CD4-positive, alpha-beta memory T cell (primary cell): ENCODE measurements at places on chromosomes 11 and 22. TPM values are rescaled to one million over a fixed set of nuclear protein-coding genes. Genes with fewer than 3 reads are reported as not detected.

The SNRPD3 gene
- 85.0 TPM for total RNA-seq

GRCh38 chr11:120043328-120043945 is 94.5 kb downstream of the TRIM29 start:
- no peak for DNase-seq

DNA sequence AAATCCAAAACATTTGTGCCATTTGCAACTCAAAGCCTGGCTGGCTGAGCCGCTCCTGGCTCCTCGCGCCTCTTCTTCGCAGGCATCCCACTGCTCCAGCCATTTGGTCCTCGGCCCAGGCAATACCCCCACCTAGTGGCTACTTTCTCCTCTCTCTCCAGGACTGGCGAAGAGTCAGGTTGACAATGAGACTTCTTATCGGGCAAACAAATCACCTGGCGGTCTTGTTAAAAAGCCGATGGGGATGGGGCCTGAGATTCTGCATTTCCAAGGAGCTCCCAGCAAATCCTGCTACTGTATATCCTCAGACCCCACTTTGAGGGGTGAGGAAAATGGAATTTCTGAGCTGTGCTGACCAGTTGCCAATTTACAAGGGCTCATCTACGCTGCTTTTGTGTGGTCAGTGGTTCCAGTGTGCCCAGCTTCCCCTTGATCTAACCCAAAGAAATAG is 89.0 kb downstream of the ISX start:
- no peak for DNase-seq

DNA sequence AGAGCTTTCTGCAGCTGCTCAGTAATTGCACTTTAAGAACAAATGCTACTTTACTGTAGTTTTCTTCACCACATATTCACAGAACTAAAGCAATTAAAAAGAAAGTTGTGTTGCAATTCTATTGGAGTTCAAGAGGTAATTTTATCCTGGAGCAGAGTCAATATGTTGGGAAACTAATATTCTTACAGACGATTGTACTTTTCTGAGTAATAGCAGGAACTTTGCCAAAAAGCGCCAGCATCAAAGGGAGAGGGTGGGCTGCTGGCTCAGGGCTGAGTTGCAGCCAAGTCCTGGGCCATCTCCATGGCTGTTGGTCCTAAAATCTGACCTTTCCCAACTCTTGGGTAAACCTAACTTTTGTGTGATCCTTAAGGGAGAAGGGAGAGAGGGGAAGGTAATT is 73.6 kb upstream of the MYO18B start:
- DNase-seq: no peak

The TRIOBP gene
- total RNA-seq: 25.8 TPM

The CCDC188 gene
- total RNA-seq: not detected
